ENCODE measurements at places on chromosomes 3 and 15.

DNA sequence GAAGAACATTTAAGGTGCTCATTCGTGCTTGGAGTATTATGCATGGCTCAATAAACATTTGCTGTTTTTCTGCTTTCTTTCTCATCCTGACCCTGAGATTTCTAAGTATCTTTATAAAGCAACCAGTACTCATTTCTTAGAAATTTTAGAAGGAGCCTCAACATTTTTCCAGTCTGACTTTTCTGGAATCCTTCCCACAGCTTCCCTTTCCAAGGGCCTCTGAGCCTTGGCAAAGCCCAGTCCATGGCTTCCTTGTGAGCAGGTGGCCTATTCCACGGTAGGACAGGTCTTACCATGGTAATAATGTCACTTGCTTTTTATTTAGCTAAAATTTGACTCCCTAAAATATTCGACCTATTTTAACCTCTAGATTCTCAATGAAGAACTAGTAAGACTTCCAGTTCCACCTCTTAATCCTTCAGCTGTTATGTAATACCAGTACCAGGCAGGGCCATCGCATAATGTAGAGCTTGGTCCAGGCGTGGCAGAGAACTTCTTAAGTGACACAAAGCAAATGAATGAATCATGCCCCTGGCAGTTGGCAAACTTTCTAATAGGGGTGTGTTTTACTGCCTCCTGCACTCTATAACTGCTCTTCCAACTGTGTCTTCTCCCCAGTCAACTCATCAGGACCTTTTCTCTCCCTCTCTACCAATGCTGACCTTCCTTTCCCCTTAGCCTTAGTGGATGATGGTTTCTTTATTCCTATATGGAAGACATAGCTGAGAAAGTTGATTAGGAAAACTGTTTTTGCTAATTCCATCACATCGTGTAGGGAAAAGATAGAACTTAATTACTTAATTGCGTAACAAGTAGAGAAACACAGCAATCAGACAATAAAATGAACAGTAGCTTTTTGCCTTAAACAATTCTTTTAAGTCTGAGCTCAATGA is 894 bp upstream of the TM4SF4 start:
- peak; percentile 25 for DNase-seq

DNA sequence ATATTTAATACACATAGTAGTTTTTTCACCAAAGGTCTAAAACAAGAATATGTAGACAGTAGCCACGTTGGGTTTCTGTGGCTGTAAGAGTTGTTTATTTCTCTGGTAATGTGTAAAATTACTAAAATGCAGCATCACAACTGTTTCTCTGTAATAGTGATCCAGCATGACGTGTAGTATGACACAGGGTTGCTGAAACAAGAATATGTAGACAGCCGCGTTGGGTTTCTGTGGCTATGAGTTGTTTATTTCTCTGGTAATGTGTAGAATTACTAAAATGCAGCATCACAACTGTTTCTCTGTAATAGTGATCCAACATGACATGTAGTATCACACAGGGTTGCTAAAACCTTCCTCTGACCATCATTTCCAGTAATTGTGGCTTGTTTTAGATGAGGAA is 153.6 kb upstream of the ZNF717 start:
- no peak for DNase-seq

DNA sequence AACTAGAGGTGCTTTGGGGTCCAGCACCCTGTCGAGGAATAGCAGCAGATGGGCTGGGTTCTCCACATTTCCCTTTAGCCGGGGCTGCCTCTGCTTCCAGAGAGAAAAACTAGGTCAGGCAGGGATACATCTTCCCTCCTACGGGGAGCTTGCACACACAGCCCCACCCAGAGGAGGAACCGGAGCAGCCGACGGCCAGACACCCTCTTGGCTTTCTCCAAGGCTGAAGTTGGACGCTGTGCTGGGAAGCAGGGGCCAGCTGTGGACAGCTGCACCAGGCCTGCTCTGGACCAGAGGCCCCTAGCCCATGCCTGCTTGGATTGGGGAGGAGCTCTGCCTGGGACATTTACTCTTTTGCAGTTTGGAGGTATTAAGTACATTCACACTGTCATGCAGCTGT is 44.7 kb upstream of the NR2C2 start:
- no peak for DNase-seq

DNA sequence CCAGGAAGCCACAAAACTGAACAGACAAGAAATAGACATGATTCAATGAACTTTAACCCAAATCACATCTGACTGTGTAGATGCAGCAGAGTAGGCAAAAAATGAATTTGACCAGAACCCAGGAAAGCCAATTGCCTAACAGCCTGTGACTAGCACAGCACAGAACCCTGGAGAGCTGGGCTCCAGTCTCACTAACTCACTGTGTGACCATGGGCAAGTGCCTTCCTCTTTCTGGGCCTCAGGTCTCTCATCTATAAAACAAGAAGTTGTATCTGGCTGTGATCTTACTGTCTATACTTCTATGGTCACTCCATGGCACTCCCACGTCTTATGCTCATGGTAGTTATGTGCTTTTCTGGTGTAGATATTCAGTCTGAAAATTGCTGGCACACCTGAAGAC is 48.1 kb upstream of the USP3 start:
- no peak for DNase-seq

DNA sequence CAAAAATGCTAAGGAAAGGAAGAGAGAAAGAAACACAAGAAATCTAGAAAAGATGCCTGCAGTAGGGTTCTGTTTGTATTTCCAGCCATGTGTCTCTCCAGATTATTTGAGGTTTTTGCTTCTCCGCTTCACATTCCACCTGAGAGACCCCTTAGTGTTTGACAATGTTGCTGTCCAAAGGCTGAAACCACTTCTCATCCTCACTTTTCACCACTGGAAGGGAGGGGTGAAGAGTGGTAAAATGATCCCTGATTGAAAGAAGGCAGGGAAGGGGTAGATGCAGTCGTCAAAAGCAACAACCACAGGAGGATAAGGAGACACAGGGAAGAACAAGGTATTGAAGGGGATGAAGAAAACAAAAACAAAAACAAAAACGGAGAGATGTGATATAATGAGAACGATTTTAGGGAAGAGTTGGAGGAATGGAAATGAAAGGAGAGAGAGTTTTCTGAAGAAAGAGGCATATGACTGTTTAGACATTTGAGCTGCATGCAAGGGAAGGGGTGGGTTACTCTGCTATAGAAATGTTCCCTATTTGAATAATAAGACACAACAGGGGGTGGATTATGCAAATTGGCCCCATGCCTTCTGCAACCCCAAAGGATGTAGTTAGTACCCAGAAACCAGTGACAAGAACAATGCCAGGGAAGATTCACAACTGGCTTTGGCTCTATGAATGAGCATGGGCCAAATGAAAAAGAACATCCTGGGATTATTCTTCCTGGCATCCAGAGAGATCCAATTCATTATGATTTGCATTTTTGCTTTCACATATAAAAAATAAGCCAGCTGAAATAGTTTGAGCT is 235.9 kb downstream of the GAP43 start:
- DNase-seq, result no peak

DNA sequence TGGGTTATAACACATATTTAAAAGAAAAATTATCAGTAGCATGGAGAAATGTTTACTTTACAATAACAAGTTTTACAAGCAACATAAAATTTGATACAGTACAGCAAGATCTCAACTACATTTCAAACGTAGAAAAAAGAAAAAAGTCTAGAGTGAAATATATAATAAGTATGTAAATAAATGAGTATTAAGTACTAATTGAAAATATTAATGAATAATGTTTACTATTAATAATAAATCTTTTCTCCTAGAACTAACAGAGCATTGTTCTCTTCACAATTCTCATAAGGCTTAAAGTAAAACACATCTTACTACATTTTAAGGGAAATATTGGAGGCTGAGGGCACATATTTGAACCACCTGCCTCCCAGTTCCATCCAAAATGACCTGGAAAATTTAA is 72.1 kb downstream of the TMEM212 start:
- no peak for DNase-seq

DNA sequence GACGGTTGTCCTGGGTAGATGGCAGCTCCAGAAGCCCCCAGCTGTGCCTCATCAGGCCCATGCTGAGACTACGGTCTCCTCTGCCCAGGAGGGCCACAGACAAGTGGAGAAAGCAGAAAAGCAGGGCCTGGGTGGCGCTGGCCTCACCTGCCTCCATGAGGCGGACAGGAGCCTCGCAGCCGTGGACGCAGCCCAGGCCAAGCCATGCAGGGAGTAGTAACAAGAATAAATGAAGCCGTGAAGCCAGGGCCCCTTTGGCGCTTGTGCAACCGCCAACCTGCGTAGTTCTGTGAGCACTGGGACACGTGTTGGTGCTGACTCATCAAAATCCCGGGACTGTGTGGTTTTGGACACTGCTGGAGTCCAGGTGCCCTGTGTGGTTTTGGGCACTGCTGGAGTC is 12.3 kb upstream of the MUC4 start:
- DNase-seq, result peak; percentile 63

- DNase-seq, result no peak
Observed at GRCh38 chr3:117172426-117172825, 462.8 kb downstream of the TUSC7 start.

- DNase-seq, result peak; percentile 56
Observed at GRCh38 chr3:45224824-45225464, 1.1 kb downstream of the TMEM158 start.

- no peak for DNase-seq
Observed at GRCh38 chr3:65550137-65550536, 488.6 kb downstream of the MAGI1 start.

DNA sequence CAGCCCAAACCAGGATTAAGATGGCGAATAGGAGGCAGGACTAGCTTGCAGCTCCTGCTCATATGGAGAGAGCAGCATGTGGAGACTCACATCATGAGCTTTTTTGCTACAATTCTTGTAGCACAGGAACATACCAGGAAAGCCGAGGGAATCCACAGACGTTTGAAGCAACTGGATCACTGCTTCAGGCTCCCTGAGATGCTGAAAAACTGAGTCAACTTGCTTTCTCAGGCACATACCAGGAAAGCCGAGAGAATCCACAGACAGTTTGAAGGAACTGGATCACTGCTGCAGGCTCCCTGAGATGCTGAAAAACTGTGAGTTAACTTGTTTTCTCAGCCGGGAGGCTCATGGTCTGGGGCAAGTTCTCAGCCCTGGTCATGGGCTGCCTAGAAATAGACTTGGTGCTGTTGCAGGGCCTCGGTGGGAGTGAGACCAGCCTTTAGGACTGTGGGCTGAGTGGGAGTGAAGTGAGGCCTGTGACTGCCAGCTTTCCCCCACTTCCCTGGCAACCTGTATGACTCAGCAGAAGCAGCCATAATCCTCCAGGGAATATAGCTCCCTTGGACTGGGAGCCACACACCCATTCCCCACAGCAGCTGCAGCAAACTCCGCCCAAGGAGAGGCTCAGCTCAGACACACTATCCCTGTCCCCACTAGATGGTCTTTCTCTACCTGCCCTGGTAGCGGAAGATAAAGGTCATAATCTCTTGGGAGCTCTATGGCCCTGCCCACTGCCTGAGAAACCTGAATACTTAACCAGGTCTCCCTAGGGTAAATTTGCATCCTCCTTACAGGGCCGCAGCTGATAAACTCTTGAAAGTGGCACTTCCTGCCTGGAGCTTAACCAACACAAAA is 51.9 kb upstream of the PFN2 start:
- DNase-seq, result no peak

GRCh38 chr15:66595931-66596545 is 30.2 kb upstream of the LCTL start:
- DNase-seq, result no peak

DNA sequence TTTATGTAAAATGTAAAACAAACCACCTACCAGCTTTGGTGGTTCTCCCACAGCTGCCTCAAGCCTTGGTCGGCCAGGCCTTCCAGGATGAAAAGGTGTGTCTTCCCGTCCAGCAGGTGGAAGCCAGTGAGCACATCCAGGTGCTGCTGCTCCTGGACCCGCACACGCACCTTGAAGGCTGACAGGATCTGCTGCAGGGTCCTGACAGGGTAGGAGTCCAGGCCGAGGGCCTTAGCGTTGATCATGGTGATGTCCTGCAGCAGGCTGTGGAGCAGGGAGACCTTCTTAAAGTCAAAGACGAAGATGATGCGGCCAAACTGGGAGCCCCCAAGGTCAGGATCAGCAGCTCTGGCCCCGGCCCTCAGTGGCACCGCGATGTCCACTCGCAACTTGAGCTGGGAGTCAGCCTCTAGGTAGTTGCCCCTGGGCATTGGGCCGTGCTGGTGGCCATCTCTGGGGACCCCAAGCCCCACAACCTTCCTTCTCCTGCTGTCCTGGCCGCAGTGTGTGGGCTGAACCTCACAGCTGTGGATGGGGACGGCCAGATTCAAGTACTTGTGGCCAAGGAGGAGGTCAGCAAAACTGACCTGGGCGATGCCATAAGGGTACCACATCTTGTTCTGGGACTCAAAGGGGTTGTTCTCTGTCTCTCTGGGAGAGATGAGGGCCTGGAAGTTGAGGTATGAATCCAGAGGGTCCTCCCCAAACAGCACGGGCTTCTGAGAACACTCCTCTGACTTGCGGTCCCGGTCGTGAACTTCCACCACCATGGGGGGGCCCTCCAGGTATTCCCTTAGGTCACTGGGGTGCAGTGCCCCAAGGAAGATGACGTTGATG is 48.6 kb downstream of the CFAP92 start:
- no peak for DNase-seq

- DNase-seq, result no peak
Observed at GRCh38 chr3:183551930-183552329, 3.6 kb downstream of the KLHL6 start.

GRCh38 chr15:40081691-40082194 is 26.9 kb downstream of the BMF start:
- DNase-seq, result peak; percentile 64

- no peak for DNase-seq
Observed at GRCh38 chr3:47365213-47366153, 15.3 kb upstream of the PTPN23 start.

DNA sequence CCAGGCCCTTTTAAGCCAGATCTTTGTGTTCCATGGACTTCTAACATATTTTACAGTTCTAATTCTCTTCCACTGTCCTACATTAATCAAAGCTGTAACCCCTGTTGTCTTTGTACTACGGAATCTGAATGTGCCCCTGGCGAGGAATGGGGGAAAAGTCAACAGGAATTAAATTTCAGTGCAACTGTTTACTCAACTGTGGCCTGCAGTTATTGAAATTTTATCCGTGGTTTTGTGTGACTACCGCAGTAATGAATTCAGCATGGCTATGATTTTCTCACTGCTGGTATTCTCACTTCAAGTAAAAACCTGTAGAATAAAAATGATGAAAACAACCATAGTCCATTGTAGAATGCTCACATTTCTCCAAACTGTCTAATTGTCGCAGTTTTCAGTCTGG is 388.0 kb downstream of the FOXP1 start:
- DNase-seq, result no peak

- no peak for DNase-seq
Observed at GRCh38 chr15:91885714-91886270, 32.3 kb downstream of the SLCO3A1 start.

Data from H54 (cell line).